ENCODE measurements at places on chromosomes 7 and 10.

DNA sequence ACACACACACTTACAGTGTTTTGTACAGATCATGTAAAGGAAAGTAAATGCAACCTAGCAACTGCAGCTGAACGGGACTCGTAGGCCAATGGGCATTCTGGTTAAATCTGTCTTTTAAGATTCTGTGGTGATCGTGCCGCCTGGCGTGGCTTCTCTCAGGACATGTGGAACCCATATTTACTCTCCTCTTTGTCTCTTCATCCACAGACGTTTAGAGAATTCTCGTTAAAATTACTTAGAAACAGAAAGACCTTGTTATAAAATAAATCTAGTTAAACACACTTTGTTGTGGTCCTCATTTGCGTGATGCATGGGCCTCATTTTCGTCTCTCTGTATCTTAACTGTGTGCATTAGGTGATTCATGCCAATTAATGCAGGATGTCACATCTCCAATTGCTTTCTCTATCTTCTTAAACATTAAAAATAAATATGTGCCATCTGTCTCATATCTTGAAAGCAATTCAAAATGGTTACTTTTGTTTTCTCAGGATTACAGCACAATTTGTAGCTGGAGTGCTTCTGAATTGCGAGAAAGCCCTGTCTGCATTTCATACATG lies 11.5 kb downstream of the KLF6 start:
- no peak for DNase-seq

GRCh38 chr10:26365681-26366358 lies 72.3 kb upstream of the APBB1IP start:
- DNase-seq = no peak

- no peak for DNase-seq
These were observed 10.9 kb downstream of the ADCK2 start for GRCh38 chr7:140683657-140684056.

GRCh38 chr7:128381161-128381821 lies 19.8 kb upstream of the PRRT4 start:
- peak; percentile 39 for DNase-seq
